Activated CD4-positive, alpha-beta T cell treated with anti-CD3 and anti-CD28 coated beads, Interleukin-2, amount 50 U/mL, for 1 hour (primary cell): ENCODE measurements at places on chromosomes 4 and X.
A peak's percentile ranks its signal among the peaks of the same experiment; 100 is the strongest.

DNA sequence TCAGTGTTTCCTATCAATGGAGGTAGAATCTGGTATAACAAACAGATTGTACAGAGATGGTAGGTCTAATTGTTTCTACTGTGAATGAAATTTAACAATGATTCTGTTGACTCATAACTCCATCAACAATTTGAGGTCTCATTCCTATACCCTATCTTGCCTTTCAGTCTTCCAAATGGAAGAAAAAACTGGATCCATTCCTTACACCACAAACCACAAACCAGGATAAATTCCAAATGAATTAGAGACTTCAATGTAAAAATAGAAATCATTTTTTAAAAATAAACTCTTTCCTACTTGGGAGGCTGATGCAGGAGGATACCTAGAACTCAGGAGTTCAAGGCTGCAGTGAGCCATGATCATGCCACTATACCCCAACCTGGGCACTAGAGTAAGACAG is 114.4 kb upstream of the WDR44 start:
- DNase-seq: no peak

- no peak for DNase-seq
Observed at GRCh38 chr4:175651756-175652310, 160.2 kb downstream of the GPM6A start.

DNA sequence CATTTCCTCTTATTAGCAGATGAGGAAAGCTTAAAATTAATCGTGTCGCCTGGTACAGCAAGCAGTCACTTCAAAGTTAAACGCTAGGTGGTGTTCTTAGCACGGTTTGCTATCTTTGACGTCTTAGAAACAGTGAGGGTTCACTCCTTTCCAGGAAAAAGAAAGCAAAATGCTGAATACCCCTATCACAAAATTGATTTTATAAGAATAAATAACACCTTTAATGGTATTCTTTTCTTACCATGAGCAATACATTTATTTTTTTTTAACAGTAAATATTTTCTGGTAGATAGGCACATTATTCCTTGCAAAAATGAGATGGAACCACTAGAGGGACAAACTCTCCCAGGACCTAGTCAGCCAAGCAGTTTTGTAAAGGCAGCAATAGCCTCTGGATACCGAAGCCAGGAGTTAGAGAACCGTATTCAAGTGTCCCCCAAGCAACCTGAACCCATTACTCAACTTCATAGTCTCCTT is 153.9 kb downstream of the KDR start:
- DNase-seq: no peak

DNA sequence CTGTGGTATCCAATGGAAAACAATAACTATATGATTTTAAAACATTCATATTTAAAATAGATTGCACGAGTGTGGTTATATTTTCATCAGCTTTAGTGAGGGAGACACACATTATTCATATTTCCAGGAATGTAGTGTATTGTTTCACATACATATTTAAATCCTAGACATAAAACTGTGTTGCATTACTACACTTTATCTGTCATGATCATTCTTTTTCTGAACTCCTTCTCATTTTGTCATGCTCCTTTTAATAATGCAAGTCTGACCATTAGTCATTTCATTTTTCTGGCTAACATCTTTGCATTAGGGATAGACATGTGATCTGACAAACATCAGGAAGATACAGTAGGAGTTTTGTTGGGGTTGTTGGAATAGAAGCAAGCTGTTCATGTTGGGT is 1382.7 kb downstream of the PCDH7 start:
- no peak for DNase-seq

GRCh38 chr4:168515222-168516011 is 18.6 kb downstream of the PALLD start:
- DNase-seq: no peak

- no peak for DNase-seq
Observed at GRCh38 chr4:126778348-126778747, 854.4 kb upstream of the INTU start.

DNA sequence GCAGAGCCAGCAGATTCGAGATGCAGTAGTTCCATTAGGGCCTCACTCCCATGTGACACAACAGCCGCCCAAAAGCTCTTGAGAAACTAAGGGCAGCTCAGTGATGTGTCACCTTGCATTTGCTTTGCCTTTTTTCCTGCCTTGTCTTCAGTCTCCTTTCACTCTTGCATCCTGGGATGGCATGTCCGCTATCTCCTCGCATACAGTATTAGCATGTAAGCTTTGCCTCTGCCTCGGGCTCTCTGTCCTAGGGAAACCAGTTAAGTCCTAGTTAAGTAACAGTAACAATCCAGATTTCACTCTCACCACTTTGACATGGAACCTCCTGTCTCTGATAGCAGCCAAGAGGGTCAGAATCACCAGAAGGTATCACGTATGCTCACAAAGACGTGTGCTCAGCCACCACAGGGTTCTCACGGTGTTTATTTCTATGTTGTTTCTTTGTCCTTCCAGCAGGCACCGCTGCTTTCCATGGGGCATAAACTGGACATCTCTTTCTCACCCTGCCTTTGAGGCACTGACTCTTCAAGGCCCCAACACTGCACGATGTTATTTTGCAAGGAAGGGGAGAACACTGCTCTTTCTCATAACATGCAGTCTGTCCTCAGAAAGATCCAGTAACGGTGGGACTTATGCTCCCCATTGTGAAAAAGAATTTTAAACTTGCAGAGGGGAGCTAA is 26.7 kb upstream of the SORBS2 start:
- no peak for DNase-seq

GRCh38 chrX:130378024-130378669 is 7.3 kb downstream of the GPR119 start:
- no peak for DNase-seq

GRCh38 chr4:163565226-163566135 is 71.0 kb downstream of the TMA16 start:
- DNase-seq: no peak

DNA sequence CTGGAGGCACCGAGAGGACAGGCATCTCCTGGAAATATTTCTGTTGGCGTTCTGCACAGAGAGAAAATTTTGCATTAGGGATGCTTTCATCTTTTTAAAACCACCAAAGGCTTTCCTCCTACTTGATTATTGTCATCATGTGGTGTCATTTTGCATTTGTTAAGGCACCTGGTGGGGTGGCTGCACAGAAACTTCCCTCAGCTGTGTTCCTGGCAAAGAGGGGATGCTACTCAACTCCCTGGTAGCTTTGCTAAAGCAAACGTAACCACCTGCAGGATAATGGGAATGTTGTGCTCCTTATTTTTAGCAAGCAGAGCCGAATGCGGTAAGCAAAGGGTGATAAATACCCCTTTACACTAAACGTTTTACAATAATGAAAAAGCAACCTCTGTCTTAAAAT is 229.8 kb downstream of the STIM2 start:
- no peak for DNase-seq

DNA sequence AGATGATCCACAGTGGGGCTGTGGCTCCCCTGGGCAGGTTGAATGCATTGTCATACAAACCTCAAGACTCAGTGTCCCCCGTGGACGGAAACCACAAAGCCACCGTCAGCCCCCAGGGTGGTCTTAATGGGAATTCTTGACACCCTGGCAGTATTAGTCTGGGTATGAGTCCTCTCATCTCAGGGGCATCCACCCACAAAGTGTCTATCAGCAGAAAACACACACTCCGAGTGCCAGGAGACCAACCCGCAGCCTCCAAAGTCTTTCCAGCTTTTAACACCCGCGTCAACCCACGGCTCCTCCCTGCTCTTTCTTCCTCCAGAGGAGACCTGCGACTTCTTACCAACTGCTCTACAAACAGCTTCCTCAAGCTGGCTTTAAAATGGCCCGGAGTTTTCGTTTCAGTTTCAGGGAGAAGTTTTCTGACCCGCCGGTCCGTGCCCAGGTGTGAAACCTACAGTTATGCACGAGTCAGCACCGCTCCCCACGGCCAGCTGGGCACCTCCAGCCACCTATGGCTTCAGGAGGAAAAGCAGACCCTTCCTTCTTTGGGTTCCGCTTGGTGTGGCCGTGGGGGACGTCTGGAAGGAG is 14.4 kb upstream of the ASMTL start:
- peak; percentile 43 for DNase-seq
